SW 1271 (cell line): ENCODE measurements at places on chromosomes 1 and 21.

GRCh38 chr1:206497774-206498173, 9.6 kb upstream of the RASSF5 start:
- DNase-seq: no peak

- peak; percentile 57 for DNase-seq
Measured at GRCh38 chr1:171245458-171246064, 2.7 kb upstream of the FMO1 start.

- DNase-seq: no peak
Measured at GRCh38 chr1:30090162-30090820, 633.1 kb downstream of the MATN1 start.

DNA sequence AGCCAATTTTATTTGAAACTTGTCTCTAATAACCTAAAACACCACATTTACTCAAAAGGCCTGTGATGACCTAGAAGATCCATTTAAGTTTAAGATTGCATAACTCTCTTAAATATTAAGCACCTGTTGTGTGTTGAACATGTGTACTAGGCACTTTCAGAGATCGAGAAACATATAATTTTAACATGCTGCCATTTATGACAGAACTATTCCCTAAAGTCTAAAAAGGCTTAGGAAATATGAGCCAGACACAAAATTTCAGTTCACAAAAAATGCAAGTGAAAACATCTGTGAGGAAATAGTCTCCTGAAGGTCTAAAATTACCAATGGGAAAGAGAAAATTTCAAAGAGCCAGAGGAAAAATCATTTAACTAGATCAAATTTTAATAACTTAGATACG, 37.7 kb downstream of the CEP170 start:
- no peak for DNase-seq
